ENCODE measurements at places on chromosomes 4 and X.
A peak's percentile ranks its signal among the peaks of the same experiment; 100 is the strongest.

- DNase-seq, result peak; percentile 37
Measured at GRCh38 chr4:155684892-155685541, 18.4 kb downstream of the GUCY1A1 start.

DNA sequence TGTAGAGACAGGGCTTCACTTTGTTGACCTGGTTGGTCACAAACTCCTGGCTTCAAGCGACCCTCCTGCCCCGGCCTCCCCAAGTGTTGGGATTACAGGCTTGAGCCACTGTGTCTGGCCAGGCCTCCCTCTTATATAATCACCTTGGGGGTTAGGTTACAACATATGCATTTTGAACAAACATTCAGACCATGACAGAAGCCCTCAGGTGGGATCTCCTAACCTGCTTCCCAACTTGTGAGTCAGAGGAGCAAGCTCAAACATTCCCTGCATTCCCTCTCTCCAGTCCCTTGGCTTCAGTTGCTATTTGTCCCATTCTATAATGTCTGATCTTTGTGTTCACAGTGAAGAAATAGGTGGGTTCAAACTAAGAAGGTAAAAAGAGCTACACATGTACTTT, 76.5 kb upstream of the NRK start:
- DNase-seq, result no peak

DNA sequence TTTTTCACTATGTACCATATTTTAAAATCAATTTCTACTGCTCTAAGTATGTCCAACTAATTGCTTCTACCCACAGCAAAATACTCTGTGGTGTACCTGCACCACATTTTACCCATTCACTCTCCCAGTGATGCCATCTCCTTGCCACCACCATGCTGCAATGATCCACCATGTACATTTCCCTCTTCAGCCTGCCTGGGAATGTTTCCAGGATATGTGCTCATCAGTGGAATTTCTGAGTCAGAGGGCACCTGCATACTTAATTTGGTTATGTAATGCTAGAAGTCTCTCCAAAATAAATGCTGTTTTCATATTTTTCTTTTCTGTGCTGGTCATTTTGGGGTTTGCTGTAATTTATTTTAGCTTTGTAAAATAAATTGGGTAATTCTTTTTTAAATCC, 33.2 kb upstream of the OCIAD2 start:
- DNase-seq, result no peak

DNA sequence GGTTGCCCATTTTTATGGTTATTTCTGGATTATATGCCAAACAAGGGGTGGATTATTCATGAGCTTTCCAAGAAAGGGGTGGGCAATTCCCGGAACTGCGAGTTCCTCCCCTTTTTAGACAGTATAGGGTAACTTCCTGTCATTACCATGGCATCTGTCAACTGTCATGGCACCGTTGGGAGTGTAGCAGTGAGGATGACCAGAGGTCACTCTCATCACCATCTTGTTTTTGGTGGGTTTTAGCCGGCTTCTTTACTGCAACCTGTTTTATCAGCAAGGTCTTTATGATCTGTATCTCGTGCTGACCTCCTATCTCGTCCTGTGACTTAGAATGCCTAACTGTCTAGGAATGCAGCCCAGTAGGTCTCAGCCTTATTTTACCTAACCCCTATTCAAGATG, 57.6 kb downstream of the SH3KBP1 start:
- no peak for DNase-seq

DNA sequence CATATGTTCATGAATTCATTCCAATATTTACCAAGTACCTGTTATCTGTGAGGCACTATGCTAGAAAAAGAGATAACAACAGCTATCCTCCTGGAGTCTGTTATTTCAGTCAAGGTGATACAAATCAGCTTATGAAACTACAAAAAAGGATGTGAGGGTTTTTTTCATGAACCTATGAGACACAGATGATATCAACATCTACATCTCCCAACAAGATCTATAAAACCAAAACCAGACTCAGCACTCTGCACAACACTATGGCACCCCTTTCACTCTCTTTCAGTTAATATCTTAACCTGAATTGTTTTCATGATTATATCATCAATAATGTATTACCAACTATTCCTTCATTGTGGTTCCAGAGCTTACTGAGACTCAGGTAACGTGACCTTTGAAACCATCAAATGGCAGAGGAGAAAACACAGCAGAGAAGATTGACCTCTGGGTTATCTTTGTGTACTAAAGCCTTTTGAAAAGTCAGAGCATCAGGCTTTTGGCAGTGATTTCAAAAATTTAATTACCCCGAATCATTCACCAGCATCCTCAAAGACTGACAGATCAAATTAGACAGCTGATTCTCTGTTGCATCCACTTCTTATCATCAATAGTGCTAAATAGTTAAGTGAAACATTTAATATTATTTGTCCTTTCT, 244.6 kb upstream of the FTHL17 start:
- no peak for DNase-seq

DNA sequence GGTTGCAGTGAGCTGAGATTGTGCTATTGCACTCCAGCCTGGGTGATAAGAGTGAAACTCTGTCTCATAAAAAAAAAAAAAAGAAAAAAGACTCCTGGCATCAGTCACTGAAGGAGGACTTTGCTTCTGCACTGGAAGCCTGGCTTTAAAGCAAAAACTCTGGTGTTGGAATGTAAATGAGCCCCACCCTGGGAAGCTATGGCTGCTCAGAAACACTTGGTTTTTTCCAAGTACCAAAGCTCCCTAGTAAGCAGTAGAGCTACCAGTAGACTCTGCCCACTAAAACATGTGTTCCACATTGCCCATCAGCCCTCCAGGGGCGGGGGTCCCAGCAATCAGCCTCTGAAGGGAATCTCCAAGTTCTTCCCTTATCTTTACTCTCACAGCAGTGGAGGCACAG, 154.4 kb downstream of the SHROOM3 start:
- no peak for DNase-seq

- DNase-seq, result no peak
Measured at GRCh38 chr4:66023061-66023460, 352.8 kb upstream of the EPHA5 start.

DNA sequence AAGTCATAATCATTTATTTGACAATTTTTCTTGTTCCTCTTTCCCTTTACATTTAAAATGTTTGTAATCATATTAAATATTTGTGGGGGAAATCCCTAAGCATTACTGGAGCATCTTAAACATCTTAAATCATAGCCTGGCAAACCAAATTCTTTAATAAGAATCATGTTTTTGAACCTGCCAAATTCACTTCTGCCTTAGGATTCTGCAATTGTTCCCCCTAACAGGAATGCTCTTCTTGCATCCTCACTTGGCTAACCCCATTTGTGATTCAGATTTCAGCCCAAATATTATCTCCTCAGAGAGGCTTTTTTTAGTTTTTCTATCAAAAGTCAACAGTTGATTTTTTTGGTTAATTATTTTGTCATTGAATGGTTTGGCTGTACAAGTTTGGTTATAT, 241.1 kb downstream of the MAPK10 start:
- DNase-seq, result no peak

GRCh38 chrX:2608638-2609430, 82.3 kb upstream of the CD99 start:
- peak; percentile 90 for DNase-seq

DNA sequence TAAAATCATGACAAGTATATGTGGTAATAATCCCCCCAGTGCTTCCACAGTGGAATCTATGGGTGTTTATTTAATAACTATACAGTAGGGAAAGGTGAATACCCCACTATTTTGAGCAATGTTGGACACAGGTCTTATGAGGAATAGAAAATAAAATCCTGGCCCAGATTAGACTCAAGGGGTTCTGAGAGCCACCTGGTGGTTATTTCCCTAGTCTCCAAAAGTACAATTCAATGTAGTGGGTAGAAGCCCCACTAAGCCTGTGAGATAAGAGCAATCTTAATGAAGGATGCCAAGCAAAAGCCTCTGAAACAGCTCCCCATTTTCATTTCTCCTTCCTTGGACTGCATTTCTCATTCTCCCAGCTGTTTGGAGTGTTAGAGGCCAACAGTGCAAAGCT, 328.2 kb upstream of the NR3C2 start:
- no peak for DNase-seq

DNA sequence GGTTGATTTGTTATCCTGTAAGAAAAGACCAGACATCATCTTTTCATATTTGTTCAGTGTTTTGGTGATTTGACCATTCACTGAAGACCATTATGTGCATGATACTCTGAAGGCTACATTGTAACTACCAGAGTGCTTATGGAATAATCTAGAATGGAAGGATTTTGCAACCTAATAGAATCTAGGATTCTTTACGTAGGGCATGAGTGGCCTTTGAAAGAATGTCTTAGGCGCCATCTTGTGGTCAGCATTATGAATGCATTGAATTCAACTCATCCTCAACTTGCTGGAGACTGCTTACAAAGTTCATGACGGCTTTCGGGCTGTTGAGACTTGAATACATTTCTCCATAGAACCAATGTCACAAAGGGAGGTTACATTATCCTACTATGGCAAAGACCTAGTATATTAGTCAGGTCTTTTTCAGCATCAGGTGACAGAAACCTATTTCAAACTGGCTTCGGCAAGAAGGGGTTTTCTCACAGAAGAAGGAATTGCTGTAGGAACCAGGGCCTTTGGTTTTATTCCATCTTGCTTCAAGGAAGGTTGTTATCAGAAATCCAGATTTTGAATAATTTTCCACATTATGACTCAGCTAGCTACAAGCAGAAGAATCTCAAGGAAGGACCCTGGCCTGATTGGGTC, 104.1 kb downstream of the GPAT3 start:
- peak; percentile 76 for DNase-seq

GRCh38 chr4:176320340-176320975, 692 bp downstream of the SPCS3 start:
- peak; percentile 98 for DNase-seq

GRCh38 chr4:110998320-110998719, 375.4 kb upstream of the PITX2 start:
- no peak for DNase-seq

DNA sequence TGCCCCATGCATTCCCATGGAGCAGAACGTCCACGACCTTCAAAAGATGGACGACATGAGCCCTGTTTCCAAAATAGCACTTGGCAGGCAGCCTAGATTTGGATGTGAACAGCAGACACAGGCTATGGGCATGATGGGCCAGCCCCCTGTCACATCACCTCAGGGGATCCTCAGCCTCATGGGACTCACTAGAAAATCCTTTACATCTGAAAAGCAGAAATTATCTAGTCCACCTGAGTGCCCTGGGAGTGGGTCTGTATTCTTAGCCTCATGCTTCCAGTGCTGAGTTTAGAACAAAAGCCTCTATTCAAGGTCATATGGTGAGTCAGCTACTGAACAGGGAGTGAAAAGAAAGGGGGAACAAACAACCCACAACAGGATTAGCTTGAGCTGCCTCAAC, 35.8 kb downstream of the GRIA3 start:
- no peak for DNase-seq

- DNase-seq, result no peak
Measured at GRCh38 chr4:94588896-94589693, 137.4 kb downstream of the PDLIM5 start.

DNA sequence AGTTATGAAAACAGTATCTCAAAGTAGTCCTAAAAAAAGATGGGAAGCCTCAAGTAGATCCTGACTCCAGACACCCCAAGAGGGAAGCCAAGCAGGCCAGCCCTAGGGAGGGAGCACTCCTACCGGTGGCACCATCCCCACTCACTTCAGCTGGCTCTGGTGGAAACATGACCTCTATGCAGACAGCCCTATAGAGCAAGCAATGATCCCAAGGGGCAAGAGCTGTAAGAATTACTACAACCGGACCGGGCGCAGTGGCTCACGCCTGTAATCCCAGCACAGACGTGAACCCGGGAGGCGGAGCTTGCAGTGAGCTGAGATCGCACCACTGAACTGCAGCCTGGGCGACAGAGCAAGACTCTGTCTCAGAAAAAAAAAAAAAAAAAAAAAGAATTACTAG, 5.7 kb downstream of the LETM1 start:
- DNase-seq, result no peak
